ENCODE measurements at places on chromosomes 3 and 15.

- DNase-seq, result no peak
Observed at GRCh38 chr3:107370907-107371306, 6.3 kb upstream of the CCDC54 start.

- no peak for DNase-seq
Observed at GRCh38 chr3:46906471-46907058, 29.0 kb downstream of the PTH1R start.

GRCh38 chr3:63557912-63558311, 94.6 kb upstream of the SNTN start:
- no peak for DNase-seq

GRCh38 chr3:187880441-187880840, 135.2 kb upstream of the BCL6 start:
- DNase-seq, result no peak

DNA sequence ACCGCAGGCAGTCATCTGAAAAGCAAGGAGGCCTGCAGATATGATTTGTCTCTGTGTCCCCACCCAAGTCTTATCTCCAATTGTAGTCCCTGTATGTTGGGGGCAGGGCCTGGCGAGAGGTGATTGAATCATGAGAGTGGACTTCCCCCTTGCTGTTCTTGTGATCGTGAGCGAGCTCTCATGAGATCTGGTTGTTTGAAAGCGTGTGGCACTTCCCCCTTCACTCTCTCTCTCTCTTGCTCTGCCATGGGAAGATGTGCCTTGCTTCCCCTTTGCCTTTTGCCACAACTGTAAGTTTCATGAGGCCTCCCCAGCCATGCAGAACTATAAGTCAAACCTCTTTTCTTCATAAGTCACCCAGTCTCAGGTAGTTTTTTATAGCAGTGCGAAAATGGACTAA, 83.3 kb downstream of the TMCO5A start:
- DNase-seq, result no peak

DNA sequence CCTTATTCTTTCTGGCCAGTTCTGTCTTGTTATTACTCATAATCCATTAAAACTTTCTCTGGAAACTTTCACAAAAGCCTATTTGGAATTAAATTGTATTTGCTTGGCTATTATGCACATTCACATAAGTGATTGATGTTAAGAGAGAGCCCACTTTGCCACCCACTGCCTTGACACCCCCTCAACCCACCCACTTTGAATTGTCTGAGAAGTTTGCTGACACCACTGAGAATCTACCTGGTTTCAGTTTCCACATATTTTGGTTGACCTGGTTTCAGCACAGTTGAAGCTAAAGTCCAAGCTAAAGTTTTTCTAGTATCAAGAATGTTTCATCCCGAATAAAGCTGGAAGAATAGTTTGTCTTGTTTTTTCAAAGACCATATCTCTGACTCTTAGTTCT, 70.9 kb downstream of the ARMC8 start:
- no peak for DNase-seq

- no peak for DNase-seq
Observed at GRCh38 chr15:74389241-74390048, 22.0 kb upstream of the CYP11A1 start.

GRCh38 chr3:184005941-184006507, 11.7 kb downstream of the ABCC5 start:
- no peak for DNase-seq

Measured in ecto neural progenitor cell (in vitro differentiated cells).